ENCODE measurements at places on chromosomes 12 and 14.
A peak's percentile ranks its signal among the peaks of the same experiment; 100 is the strongest.

DNA sequence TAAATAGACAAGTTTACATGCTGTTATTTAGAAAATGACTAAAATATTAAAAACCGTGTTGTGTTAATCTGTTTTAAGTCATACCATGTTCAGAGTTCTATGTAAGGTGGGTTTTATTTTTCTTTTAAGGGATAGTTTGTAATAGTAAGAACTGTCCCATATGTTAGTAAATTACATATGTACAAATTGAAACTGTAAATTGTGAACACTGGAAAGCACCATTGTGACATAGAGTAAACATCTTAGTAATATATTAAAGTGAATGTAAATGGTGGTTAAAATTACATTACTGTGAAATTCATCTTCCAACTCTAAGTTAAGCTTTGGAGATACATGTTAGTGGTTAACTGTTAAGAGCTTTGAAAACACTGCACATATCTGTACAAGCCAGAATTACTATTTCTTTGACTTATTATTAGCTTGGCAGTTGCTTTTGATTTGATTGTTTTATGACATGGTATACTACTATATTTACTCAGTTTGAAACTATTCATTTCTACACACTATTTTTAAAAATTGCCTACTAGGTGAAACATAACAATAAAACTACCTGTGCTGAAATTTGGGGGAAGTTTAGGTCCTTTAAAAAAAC lies 27.4 kb upstream of the DIP2B start:
- no peak for DNase-seq

- no peak for DNase-seq
Observed at GRCh38 chr12:71007020-71007419, 86.5 kb upstream of the PTPRR start.

DNA sequence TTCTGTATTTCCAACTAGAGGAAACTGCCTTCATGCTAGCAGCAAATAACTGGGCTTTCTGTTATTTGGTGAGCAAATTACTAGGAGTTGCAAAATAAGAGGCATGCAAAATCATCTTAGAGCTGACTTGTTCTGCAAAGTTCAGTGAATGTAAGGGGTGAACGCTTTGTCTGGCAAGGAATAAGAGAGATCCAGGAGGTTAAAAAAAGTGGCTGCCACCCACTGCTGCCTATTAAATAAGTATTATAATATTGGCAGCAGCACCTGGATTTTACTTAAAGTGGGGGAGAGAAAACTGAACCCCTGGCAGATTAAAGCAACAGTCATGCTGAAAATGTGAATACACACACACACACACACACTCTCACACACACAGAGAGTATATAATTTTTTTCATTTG lies 557.0 kb downstream of the FLRT2 start:
- DNase-seq = no peak

GRCh38 chr12:106941481-106942156 lies 14.1 kb upstream of the TMEM263 start:
- DNase-seq = no peak

GRCh38 chr14:66746316-66747006 lies 238.5 kb downstream of the GPHN start:
- DNase-seq = no peak

DNA sequence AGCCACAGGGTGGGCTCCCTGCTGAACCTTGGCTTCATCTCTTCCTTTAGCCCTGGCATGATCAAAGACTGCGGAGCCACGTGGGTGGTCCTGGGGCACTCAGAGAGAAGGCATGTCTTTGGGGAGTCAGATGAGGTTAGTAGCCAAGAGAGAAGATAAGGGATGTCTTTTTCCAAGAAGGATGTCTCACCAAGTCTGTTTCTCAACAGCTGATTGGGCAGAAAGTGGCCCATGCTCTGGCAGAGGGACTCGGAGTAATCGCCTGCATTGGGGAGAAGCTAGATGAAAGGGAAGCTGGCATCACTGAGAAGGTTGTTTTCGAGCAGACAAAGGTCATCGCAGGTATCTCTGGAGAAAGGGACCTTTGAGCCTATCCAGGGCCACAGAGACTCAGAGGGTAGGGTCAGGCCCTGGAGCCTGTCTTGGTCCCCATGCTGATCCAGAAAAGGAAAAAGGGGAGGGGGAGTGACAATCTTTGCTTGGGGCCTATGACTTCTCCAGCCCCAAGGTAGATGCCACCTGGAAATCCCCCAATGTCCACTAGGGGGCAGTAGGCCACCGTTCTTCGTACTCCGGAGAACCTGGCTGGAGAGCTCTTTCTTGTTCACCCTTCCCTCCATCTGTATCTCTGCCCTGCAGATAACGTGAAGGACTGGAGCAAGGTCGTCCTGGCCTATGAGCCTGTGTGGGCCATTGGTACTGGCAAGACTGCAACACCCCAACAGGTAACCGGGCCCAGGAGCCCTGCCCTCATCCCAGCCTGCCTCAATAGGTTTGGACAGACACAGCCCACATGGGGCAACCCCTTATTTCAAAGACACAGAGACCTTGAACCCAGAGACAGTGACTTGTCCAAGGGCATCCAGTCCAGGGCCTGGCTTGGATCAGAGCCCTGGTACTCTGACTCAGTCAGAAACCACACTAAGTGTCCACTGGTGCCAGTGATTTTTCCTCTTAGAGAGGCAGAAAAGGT lies 2.0 kb downstream of the TPI1 start:
- no peak for DNase-seq

- DNase-seq = peak; percentile 76
Observed at GRCh38 chr12:132153501-132154340, 9.5 kb downstream of the NOC4L start.

DNA sequence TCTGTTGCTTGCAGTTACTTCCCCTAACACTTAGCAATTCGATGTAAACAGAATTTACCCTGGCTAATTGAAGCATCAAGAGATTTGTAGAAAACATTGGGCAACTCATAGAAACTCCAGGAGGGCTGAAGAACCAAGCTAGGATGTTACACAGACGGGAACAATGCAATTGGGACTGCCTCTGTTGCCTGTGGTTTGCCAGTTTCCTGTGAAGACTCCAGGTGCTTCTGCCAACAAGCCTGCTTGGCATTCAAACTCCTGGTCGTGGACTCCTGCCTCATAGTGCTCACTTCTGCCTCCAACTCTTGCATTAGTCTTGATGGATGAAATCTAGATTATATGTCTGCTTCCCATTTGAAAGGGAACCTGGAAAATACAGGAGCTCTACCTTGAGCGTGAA lies 246.0 kb downstream of the BMP4 start:
- DNase-seq = no peak

GRCh38 chr12:27186022-27186839 lies 57.9 kb upstream of the STK38L start:
- no peak for DNase-seq

GRCh38 chr14:51604073-51604472 lies 47.6 kb upstream of the FRMD6 start:
- no peak for DNase-seq

DNA sequence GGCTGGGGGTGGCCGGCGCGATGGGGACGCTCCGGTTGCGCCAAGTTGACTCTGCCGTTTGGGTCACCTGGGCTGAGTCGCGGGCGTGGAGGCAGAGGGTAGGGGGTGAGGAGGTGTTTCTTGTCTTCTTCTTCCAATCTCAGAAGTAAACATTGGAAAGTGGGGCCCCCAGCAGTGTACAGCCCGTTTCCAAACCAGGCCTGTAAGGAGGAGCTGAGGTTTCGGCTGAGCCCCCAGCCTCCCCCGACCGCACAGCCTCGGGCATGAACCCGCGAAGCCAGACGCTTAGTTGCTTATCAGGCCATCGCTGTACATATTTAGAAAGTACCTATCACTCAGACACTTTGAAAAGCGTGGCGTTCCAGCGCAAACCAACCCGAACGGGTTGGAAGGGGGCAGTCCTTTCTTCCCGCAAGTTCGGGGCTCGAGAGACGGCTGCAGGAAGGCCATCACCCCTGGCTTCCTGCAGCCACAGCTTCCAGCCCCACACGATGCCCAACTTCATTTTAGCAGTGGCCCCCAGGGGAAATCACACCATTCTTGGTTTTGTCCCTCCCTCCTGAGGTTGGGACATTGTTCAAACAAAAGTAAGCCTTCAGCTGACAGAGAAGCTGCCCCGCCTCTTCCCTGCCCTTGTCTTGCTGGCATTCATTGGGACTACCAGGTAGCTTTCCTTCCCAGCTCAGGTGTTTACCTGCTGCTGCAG lies 164.1 kb downstream of the ZFP36L1 start:
- DNase-seq = no peak

- no peak for DNase-seq
Observed at GRCh38 chr14:34183478-34183877, 232.6 kb upstream of the EGLN3 start.

DNA sequence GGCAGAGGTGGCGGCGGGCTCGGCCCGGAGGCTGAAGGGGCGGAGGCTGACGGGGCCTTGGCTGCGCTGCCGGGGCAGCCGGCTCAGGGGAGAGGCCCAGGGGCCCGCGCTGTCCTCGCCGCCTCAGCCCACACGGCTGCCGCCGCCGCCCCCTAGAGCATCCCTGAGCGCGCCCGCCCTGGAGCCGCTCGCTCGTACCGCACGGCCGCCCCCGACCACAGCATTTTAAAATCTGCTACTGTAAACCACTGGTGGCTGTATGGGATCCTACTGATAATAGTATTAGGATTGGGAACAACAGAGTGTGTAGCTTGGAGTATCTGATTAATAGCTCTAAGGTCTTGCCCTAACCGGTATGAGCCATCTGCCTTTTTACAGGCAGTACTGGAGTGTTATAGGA lies 22.2 kb upstream of the EDDM3A start:
- DNase-seq = no peak

- DNase-seq = peak; percentile 69
Observed at GRCh38 chr14:54769951-54770863, 132.4 kb downstream of the GCH1 start.

DNA sequence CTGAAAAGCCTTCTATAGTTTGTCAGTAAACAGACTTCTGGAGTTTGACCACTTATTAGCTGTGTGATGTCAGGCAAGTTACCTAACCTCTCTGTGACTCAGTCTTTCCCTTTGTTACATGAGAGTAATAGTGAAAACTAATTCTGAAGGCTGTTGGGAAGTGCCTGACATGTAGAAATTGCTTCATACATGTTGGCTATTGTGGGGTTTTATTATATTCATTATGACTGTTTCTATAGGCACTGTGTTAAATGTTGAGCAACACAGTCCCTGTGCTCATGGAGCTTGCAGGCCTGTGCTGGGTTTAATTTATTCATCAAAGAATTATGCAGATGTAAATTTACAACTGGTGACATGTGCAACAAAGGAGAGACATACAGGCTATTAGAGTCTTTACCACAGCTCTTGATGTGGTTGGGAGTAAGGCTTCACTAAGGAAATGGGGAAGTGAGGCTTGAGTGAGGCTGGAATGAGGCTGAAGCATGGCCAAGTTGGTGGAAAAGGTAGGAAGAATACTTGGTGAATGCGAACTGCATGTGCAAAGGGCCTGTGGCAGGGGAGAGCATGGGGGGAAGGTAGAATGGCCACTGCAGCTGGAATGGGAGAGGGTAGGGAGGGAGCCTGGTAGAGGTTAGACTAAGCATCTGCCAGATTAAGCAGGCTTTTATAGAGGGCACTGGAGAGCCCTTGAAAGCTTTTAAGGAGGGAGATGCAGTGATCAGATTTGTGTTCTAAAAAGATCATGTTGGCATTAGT lies 236.4 kb upstream of the CRY1 start:
- DNase-seq = no peak

GRCh38 chr14:64729386-64730060 lies 25.3 kb downstream of the PLEKHG3 start:
- no peak for DNase-seq

DNA sequence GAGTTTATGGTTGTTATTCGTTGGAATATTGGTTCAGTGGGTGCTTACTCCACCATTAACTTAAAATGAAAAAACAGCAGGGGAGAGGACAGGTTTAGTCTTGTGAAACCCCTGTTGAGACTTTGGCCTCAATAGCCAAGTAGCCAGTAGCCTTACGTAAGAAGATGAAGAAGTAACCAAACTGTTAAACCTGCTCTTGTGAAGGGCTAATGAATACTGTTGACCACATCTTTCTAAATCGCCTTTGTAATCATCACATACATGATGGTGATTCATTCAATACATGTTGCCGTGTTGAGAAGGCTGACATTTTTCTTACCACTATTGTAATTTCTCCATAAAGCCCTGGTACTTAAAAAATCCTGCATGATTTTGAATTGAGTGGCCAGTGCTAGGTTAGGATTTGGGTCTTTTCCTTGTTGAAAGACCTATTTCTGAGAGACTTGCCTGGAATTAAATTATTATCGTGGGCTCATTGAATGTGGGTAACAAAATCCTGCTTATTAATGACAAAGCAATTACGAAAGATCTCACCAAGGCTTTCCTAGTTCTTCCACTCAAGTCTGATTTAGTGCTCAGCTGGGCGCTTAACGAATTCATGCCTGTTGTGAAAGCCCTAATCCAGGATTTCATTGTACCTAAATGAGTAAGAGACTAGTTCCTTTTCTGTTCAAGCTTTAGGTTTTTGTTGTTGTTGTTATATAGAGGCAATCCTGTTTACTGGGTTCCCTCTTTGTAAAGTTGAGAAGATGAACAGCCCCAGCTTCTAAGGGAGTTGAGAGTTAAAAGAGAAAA lies 333.1 kb downstream of the FUT8 start:
- no peak for DNase-seq

DNA sequence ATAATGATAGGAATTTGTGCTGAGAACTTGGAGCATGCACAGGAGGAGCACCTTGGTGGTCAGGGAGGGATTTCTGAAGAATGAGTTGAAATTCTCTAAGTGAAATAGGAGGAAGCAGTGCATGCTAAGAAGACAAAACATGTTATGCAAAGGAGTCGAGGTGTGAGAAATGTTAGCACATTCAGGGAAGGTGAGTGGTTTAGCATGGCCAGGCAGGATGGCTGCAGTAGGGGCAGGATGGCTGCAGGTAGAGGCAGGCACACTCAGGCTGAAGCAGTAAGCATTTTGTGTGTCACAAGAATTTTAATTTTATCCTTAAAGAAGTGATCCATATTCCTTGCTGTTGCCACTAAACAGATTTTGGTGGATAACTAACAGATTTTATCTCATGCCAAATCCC lies 46.3 kb downstream of the CATSPERB start:
- DNase-seq = no peak

DNA sequence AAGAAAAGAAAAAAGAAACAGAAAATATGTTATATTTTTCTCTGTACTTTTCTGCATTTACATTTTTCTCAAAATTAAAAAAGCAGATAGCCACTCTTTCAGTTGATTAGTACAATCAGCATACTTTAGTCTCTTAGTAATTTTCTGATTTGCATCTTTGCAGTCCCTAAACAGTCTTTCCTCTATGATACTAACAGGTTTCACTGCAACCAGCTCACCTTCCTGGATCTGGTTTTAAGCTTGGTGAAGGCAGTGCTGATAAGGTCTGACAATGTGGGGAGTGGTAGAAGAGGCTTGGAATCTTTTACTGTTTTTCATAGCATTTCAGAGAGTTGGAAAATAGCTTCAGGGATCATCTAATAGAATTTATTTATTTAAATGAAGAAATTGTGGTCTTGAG lies 457.6 kb downstream of the ZFP36L1 start:
- DNase-seq = no peak

Measured in suprapubic skin (tissue), 4 donors.